Posterior cingulate gyrus (tissue), 11 donors: ENCODE measurements at places on chromosomes 3 and 15.

DNA sequence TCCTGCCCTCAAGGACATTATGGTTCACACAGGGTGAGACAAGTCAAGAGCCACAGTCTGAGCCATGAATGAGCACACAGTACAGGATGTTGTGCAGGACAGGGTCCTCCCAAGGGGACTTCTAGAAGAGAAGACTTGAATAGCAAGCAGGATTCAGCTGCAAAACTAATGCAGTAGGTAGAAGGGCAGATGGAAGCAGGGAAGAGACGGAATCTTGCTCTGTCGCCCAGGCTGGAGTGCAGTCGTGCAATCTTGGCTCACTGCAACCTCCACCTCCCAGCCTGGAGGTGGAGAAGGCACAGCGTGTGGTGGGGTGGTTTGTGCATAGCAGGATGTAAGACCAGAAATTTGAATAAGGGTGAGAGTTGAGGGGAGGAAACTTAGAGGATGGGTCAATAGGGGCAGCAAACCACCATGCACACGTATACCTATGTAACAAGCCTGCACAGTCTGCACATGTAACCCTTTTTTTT, 8.0 kb downstream of the BCL2L10 start:
- no peak for DNase-seq

- DNase-seq = no peak
These were observed 295.4 kb upstream of the NR2F2 start for GRCh38 chr15:96035091-96035490.

DNA sequence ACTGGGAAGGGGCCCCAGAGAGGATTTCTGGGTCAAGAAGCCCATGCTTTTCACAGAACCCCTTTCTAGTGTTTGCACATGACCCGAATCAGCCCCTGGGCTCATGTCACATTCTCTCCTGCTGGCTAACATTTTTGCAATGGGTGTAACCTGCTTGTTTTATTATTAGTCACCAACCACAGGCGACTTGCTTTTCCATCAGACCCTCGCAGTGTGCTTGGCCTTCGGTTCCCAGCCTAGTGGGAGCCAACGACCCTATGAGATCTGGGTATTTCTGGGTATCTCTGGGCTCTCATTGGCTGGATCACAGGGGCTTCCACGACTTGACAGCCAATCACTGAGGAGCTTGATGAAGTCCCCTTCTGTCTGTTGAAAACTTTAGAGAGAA, 11.0 kb upstream of the FBLN2 start:
- DNase-seq = no peak

- DNase-seq = no peak
These were observed 431.8 kb upstream of the CCDC54 start for GRCh38 chr3:106945435-106945834.

DNA sequence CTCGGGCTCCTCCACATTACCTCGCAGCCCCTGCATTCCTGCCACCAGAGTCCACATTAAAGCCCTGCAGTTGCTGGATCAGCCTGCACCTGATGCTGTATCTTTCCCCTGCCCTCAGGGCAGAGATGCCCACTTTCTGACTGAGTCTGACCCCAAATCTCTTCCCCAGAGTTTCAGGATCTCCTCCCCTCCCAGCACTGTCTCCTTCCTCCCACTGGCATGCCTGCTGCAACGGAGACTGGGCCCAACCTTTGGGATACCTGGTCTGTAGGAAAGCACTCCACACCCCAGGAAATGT, 20.6 kb upstream of the GP9 start:
- DNase-seq = no peak

- peak; percentile 57 for DNase-seq
These were observed 9.4 kb downstream of the ESYT3 start for GRCh38 chr3:138443521-138444503.

GRCh38 chr15:40925495-40925862, 3.7 kb upstream of the DLL4 start:
- DNase-seq = no peak

GRCh38 chr3:48663489-48664312, 1.0 kb upstream of the CELSR3 start:
- DNase-seq = peak; percentile 100

GRCh38 chr3:138732456-138732855, 102.3 kb downstream of the PIK3CB start:
- no peak for DNase-seq

GRCh38 chr3:40054568-40055222, 245.3 kb downstream of the MYRIP start:
- DNase-seq = peak; percentile 59

DNA sequence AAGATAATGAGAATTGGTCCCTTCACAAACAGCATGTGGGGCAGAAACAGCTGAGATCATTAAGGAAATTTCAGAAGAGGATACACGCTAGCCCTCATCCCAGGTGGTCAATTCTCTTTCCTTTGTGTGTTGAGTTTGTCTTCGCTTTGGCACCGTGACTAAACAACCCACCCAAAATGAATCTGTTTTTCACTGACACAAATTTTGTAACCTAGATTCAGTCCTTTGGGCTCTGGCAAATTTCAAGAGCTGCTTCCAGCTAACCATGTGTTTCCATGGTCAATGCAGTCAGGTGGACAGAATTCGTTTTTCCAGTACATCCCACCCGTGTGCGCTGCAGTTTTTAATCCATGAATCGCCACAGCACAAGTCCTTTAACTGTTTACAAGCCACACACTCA, 435.4 kb downstream of the WDR72 start:
- DNase-seq = no peak

GRCh38 chr15:36331531-36332275, 247.7 kb upstream of the CDIN1 start:
- DNase-seq = no peak

GRCh38 chr3:178082326-178082906, 453.8 kb upstream of the KCNMB2 start:
- no peak for DNase-seq

GRCh38 chr15:75397494-75397893, 29.1 kb upstream of the MAN2C1 start:
- DNase-seq = no peak

- DNase-seq = no peak
These were observed 377.7 kb upstream of the RBMS3 start for GRCh38 chr3:28903171-28903601.

DNA sequence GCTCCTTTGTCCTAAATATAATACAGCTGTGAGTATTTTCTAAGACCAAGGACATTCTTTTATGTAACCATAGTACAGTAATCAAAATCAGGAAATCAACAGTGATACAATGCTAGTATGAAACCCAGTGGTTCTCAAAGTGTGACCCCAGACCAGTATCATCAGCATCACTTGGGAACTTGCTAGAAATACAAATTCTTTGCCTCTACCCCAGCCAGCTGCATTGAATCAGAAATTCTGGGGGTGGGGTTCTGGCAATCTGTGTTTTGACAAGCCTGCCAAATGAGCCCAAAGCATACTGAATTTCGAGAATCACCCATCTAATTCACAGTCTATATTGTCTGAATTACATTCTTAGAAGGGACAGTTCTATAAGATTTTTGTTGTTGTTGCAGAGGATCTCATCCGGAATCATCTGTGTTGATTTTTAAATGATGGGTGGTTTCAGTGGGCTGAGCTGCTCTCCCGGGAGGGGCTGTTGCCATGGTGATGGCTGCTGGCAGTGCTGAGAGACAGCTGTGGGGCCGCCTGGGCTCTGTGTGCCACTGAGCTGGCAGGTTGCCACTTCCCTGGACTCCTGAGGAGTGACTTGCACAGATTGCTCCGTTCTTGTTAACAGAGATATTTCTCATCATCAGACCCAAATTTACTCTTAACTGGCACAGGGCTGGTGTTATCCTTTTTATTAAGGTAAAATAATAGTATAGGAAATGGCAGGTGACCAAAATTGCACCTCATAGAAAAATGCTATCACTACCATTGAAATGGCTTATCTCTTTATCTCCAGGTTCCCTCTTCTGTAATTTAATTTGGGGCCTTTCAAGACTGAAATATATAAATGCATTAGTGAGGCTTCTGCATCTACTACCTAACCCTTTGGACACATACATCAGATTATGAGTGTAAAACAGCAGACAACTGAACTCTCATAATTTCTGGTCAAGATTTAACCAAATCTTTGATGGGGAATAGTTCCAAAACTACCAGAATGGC, 56.5 kb downstream of the NEK11 start:
- peak; percentile 99 for DNase-seq

DNA sequence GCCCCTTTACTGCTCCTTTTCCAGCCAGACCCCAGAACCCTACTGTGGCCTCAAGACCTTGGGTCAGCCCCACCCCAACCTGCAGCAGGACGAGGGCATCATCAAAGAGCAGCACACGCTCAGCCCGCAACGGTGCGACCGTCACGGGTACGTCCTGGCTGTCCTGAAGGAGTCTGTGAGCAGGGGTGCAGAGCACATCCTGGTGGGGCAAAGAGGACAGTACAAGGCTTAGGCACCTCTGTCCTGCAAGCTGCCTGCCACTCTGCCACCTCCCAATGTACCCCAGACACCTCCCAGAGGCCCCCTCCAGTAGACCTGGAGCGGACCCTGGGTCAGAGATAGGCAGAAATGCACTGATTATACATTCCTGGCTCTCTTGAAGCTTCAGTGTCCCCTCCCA, 8.0 kb downstream of the ALS2CL start:
- DNase-seq = no peak

DNA sequence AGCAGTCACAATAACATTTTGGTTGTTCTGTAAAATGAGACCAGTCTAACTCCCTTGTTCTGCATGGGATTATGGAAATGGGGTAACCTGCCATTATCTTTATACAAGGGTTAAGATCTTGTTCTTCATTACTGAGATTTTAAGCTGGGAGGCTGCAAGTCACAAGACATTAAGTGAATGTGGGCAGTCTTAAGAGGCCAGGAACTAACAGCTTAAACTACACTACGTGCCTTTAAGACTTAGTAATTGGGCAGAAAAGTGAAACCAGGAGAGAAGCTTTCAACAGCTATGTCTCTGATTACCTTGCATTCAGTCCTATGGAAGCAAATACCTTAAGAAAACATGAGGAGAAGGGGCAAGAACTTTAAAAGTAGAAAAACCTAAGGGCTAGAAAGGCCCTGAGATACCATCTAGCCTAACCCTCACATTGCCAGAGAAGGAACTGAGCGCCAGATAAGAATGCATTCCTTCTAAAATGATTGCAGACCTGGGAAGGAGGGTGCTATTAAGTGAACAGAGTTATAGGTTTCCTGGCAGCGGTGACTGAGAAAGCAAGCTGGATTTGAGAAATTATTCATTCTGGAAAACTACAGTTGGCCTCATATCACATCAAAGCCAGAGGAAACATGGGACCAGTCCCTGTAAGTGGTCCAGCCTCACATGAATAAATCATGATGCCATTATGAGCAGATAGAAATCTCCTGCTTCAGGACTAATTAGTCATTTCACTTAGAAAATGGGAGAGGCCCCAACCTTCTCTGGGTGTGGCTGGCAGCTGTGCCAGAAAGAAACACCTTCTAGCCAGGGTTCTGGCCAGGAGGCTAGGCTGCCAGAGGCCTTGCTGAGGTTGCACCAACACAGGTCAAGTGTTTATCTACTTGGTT, 32.9 kb downstream of the DAPK2 start:
- DNase-seq = no peak

DNA sequence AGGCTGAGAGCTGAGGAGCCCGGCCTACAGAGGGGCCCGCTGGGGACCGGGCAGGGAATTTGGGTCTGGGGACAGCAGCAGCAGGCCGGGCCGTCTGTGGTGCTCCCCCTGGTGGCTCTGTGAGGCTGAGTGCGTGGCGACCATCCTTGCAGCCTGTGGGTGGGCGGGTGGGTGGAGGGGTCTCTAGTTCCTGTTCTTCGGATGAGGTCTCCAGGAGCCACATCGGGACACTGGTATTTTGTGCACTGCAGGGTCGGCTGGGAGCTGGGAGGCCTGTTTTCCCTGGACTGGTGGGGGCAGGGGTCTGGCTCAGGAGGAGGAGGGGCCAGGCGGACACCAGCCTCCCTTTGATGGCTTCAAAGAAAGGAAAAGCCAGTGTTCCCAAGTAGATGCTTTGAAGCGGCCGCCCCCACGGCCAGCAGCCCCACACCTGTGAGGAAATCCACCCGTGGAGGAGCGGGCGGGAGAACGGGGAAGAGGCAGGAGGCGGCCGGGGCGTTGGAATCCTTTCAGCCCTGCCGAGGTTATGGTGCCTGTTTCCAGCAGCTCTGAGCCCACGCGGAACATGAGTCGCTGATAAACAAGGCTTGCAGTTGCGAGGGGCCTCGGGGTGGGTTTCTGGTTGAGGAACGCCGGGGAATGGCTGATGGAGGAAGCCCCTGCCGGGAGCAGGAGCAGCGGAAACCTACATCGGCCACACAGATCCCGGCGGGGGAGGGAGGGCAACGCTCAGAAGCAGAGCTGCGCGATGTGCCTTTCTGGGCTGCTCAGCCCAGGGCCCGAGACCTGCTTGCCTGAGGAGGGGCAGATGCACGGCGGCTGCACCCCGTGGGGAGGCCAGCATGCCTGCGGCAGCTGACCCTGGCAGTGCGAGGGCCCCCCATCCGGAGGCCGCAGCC, 154.3 kb downstream of the NSMCE3 start:
- peak; percentile 31 for DNase-seq

- DNase-seq = peak; percentile 68
These were observed 26.9 kb downstream of the BMF start for GRCh38 chr15:40081691-40082194.

GRCh38 chr15:64216730-64217428, 54.1 kb upstream of the PPIB start:
- DNase-seq = no peak

- DNase-seq = no peak
These were observed 18.7 kb downstream of the TMF1 start for GRCh38 chr3:69033470-69033869.

DNA sequence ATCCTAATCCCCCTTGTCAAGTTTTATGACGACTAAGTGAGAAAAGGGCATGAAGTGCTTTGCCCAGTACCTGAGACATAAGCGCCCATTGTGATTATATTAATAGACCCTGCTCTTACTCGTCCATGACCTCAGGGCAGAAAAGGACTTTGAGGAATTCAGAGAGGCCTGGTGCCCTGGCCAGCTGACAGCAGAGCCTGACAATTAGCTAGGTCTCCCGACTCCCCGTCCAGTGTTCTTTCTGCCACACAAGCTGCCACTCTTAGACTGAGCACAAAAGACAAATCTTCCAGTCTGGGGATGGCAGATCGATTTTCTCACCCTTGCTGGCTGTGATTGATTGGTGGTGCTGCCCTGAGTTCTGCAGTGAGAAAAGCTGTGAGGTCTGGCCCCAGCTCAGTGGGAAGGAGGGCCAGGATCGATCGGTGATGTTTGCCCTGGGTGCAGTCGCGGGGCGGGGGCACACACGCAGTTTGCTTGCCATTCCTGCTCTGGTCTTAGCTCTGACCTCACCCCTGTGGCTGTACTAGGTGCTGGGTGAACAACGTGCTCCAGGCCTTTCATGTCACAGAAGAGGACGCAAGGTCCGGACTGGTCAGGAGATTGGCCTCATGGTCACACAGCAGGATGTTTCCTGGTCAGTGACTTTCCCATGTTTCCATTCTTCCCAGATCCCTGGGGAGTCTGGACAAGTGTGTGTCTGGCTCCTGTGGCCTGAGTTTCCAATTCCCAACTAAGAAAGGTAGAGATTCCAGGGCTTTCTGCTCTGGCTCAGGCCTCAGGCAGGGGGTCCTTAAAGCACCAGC, 67.4 kb upstream of the TLE3 start:
- DNase-seq = no peak

- no peak for DNase-seq
These were observed 62.3 kb downstream of the SYNM start for GRCh38 chr15:99167201-99167600.

GRCh38 chr3:67118635-67119034, 120.5 kb downstream of the KBTBD8 start:
- no peak for DNase-seq
